ENCODE measurements at places on chromosomes 11 and 22. TPM values are rescaled to one million over a fixed set of nuclear protein-coding genes. Genes with fewer than 3 reads are reported as not detected.
A peak's percentile ranks its signal among the peaks of the same experiment; 100 is the strongest.

GRCh38 chr22:26226538-26227297 lies 57.5 kb downstream of the SEZ6L start:
- no peak for DNase-seq

- DNase-seq, result no peak
Measured at GRCh38 chr11:17991783-17992433, 20.9 kb downstream of the SERGEF start.

The C11orf42 gene
- total RNA-seq, result not detected

DNA sequence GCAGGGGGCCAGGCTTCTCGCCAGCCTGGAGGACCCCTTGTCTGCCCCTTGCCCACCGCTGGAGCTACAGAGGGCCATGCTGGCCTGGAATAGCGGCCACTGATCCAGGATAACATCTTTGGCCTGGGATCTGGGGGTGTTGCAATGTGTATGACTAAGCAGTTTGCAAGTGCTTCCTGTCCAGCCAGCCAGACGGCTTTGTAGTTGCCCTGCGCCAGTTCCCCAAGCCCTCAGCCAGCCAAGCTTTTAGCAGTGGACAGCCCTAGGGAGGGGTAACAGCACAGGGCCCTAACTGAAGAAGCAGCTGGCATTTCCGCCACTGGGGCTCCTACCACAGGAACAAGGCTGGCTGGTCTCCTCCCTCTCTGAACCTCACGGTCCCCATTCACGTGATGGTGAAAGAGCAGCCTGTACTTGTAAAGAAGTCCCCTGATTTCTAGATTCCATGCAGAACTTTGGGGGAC lies 32.1 kb downstream of the UQCR10 start:
- DNase-seq, result peak; percentile 96

- DNase-seq, result no peak
Measured at GRCh38 chr11:27757953-27758352, 57.7 kb upstream of the BDNF start.

The SREBF2 gene
- total RNA-seq, result 32.1 TPM

GRCh38 chr22:36923131-36923788 lies 9.8 kb downstream of the CSF2RB start:
- DNase-seq, result no peak

The SAA2 gene
- total RNA-seq, result 567 TPM

The SMIM35 gene
- total RNA-seq, result not detected

The C11orf86 gene
- not detected for total RNA-seq

- no peak for DNase-seq
Measured at GRCh38 chr22:37007651-37008050, 11.6 kb downstream of the TST start.

The ENTHD1 gene
- not detected for total RNA-seq

The BATF2 gene
- total RNA-seq, result 0.33 TPM

DNA sequence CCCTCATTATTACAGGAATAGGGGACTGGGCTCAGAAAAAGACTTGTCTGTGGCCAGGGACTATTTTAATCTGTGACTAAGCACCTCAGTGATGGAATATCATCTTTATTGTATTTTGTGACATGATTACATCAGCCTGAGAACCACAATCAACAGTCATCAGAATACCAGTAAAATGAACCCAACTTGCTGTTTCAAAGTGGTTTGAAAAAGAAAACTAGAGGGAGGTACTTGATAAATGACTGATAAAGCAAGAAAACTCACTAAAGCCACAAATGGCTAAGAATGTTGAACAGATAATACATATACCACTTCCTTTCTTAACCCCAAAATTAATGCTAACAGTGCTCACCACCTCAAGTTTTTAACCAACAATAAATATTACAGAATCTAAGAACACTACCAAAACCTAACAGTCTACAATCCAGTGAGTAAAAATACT lies 155.7 kb downstream of the ATG16L2 start:
- no peak for DNase-seq

The NRGN gene
- total RNA-seq, result 0.44 TPM

- no peak for DNase-seq
Measured at GRCh38 chr22:26798462-26799065, 141.2 kb downstream of the MIAT start.

The SBF1 gene
- total RNA-seq, result 30.6 TPM

The ZFPL1 gene
- 44.0 TPM for total RNA-seq

DNA sequence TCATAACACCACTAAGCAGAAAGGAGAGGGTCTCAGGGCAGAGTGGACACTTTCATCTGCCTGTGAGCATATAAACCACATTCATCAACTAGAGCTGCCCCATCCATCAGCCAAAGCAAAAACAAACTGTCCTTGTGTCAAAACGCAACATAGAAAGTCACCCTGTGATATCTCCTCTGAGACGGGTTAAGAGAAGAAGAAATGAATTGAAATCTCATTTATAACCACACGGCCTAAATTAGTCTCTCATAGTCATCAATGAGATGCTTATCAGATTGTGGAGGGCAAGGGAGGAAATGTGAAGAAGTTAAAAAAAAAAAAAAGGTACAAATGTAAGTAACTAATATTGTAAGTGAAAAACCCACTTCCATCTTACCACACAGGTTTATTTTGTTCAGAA lies 75.7 kb downstream of the SIK3 start:
- no peak for DNase-seq

GRCh38 chr11:3905080-3905953 lies 49.9 kb downstream of the STIM1 start:
- DNase-seq, result no peak

The OR6T1 gene
- total RNA-seq, result not detected

GRCh38 chr11:63858628-63859550 lies 20.0 kb downstream of the MARK2 start:
- no peak for DNase-seq

The BSCL2 gene
- 58.4 TPM for total RNA-seq
